IPS DF 19.7 (cell line): ENCODE measurements at places on chromosomes 2 and 18.

DNA sequence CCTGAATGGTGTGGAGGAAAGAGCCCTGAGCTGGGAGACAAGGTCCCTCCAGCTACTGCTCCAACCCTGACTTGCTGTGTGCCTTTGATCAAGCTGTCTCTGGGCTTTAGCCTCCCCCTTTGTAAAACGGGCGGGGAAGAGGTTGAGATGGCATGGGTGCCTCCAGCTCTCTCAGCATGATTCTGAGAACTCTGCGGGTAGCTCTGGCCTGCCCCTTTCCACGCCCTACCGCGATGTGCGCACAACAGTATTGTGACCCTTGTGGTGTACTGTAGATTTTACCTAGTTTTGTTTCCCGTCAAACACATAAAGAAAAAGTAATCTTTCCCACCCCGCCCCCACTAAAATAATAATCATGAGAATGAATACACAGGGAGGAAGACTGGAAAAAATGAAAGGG is 5.3 kb downstream of the CD8A start:
- no peak for DNase-seq

- DNase-seq: no peak
Measured at GRCh38 chr2:109563980-109564550, 49.7 kb downstream of the SEPTIN10 start.

GRCh38 chr2:204341887-204342276 is 203.4 kb upstream of the PARD3B start:
- no peak for DNase-seq

- DNase-seq: no peak
Measured at GRCh38 chr18:45275367-45276113, 339.7 kb upstream of the SLC14A2 start.

- DNase-seq: no peak
Measured at GRCh38 chr2:234133004-234133403, 82.5 kb downstream of the SPP2 start.

- DNase-seq: no peak
Measured at GRCh38 chr18:25896178-25896780, 194.1 kb downstream of the SS18 start.

GRCh38 chr2:25215948-25216679 is 47.7 kb upstream of the POMC start:
- no peak for DNase-seq

DNA sequence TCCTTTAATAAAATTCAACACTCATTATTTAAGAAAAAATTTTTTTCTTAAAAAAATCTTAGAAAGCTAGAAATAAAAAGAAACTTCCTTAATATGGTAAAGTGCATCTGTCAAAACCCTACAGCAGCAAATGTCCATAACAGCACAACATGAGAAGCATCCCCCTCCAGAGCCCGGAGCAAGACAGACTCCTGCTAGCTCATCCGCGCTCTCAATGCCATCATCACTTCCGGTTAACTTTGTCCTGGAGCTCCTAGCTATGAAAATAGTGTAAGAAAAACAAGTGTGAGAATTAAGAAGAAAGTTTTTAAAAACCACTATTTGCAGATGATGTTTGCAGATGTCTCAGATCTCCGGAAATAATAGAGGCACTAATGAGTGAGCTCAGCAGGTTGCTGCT is 103.1 kb downstream of the TEX51 start:
- DNase-seq: no peak

- no peak for DNase-seq
Measured at GRCh38 chr18:44779753-44780292, 99.1 kb downstream of the SETBP1 start.

DNA sequence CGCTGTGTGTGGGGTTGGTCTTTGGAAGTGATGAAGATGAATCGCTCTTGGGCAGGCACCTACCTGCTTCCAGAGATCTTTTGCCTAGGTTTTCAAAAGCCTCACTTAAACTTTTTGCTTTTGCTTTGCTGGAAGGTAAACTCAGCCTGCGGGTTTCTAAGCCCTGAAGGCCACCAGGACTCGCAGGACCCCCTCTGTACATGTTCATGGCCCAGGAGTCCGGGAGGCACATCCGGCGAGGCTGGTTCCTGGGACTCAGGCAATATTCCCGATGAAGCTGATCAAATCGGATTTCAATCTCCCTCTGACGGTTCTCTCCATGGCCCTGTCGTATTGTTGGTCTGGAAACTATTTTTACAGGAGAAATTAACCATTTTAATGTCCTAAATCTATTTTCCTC is 13.2 kb downstream of the HJURP start:
- DNase-seq: no peak

GRCh38 chr2:138087751-138088593 is 123.7 kb downstream of the HNMT start:
- no peak for DNase-seq

- DNase-seq: no peak
Measured at GRCh38 chr2:130778781-130779180, 23.4 kb downstream of the AMER3 start.
